ENCODE measurements at places on chromosomes 6 and 20. TPM values are rescaled to one million over a fixed set of nuclear protein-coding genes. Genes with fewer than 3 reads are reported as not detected.

CLIC1 gene
- total RNA-seq, result 86.8 TPM

MUC21 gene
- not detected for total RNA-seq

TFAP2A gene
- total RNA-seq, result 0.51 TPM

MLIP gene
- total RNA-seq, result 403 TPM

EYS gene
- not detected for total RNA-seq

KCNB1 gene
- 1.1 TPM for total RNA-seq

FAM83B gene
- 1.6 TPM for total RNA-seq
